ENCODE measurements at places on chromosomes 7 and 10.

DNA sequence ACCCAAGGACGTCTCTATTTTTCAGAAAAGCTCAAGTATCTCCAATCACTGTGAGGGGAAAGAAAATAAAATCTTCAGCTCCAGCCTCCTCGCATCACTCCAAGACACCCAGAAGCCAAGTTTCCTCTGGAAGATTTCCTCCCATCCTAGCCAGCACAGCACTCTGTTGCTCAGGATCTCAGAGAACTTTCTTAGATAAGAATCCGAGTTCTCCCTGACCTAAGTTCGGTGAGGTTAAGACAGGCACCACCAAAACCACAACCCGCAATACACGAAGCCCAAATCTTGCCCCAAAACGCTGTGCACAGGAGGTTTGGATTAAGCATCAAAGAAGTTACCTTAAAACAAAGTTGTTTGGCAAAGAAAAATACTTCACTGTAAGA lies 4.2 kb downstream of the FAM53B start:
- no peak for DNase-seq

GRCh38 chr10:118511711-118512110 lies 83.7 kb downstream of the PRLHR start:
- DNase-seq = no peak

DNA sequence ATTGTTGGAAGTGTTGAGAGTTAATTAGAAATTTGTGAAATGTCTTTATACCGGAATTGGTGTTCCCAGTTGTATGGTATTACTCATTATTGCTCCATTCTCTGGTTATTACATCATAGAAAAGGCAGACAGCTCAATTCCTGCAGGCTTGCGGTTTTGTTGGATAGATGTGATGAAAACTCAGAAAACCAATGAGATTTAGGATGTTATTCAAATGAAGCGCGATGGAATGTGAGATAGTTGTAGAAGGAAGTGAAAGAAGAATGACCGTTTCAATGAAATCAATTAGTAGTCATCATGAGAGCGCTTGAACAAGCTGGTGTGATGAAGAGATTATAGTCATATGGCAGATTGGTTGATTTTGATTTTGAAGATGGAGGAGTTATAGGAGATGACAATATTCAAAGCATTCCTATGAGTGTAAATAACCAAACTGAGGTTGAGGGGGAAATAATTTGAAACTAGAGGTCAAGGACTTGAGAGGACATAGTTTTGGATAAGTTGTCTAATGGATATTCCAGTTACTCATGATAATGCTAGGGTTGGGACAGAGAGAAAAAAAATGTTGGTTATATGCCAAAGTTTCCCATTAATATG lies 991.5 kb downstream of the NRG3 start:
- DNase-seq = peak; percentile 60

DNA sequence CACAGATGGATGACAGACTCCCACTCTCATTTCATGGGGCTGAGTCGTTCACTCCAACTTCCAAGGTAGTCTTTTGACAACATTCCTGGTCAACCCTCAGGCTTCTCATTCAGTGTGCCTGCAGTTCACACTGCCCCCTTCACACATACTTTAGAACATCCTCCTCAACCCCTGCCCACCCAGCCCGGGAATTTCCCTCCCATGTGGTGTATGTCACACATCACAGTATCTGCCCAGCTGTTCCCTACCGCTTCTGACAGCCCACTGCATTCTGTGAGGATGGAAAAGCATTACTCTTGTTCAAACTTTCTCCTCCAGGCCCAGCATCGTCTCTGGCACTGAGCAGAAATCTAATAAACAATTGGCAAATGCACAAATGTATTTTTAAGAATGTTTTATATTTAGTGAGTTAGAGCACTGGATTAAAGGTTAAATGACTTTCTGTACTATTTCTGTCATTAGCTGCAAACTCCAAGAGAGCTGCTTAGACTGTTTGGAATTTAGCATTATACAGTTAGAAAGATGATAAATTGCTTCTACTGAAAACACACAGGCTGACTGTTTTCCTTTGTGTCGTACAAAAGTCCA lies 110.4 kb downstream of the SFMBT2 start:
- peak; percentile 16 for DNase-seq

Data from fibroblast of villous mesenchyme (primary cell).